ENCODE measurements at places on chromosomes 13 and 19. TPM values are rescaled to one million over a fixed set of nuclear protein-coding genes. Genes with fewer than 3 reads are reported as not detected.
A peak's percentile ranks its signal among the peaks of the same experiment; 100 is the strongest.

- H3K27me3 ChIP-seq: no peaks in the 10 kb centered on the region
- H3K4me1 ChIP-seq: peaks cover 9% of the 10 kb centered on the region
- H3K4me3 ChIP-seq: no peak overlapping the region
- no peak overlapping the region for H3K27ac ChIP-seq
- no peak for DNase-seq
- no peaks in the 10 kb centered on the region for H3K36me3 ChIP-seq
Measured at GRCh38 chr19:47005164-47005641, 14.4 kb upstream of the NPAS1 start.

- peaks cover 6% of the 10 kb centered on the region for H3K36me3 ChIP-seq
- peaks cover 16% of the 10 kb centered on the region for H3K4me1 ChIP-seq
- no peak overlapping the region for H3K27ac ChIP-seq
- peak; percentile 41 for DNase-seq
Measured at GRCh38 chr19:1672038-1672768, 19.8 kb upstream of the TCF3 start.

- H3K27ac ChIP-seq: no peak overlapping the region
- H3K27me3 ChIP-seq: no peaks in the 10 kb centered on the region
- DNase-seq: no peak
Measured at GRCh38 chr13:113491418-113491883, 940 bp upstream of the DCUN1D2 start.

DNA sequence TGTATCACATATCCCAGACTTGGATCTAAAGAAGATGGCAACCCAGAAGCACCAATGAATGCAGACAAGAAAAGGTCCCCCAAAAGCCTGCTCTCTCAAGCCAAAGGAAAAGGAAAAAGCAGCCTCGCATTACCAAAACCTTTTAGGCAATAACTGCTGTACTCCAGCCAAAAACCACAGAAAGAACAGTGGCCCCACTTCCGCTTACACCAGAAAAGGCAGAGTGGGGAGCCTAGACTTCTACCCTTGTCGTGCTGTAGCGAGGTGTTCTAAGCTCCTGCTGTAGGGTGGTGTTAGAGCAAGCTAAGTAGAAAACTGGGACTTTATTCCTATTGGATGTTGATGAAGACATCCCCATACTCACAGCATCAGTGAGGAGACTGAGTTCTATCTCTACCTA, 244.0 kb upstream of the RXFP2 start:
- no peaks in the 10 kb centered on the region for H3K36me3 ChIP-seq
- no peaks in the 10 kb centered on the region for H3K4me1 ChIP-seq
- no peak overlapping the region for H3K27ac ChIP-seq
- peaks cover 12% of the 10 kb centered on the region for H3K27me3 ChIP-seq

- peaks cover 2% of the 10 kb centered on the region for H3K36me3 ChIP-seq
- peaks cover 20% of the 10 kb centered on the region for H3K27me3 ChIP-seq
Measured at GRCh38 chr13:112453874-112454647, 77.9 kb downstream of the SPACA7 start.

TMPRSS9 gene
- total RNA-seq: not detected

Measured in T-helper 17 cell (primary cell).